Central memory CD4-positive, alpha-beta T cell (primary cell): ENCODE measurements at places on chromosomes 1 and 21.

GRCh38 chr1:13930151-13930550 lies 230.2 kb downstream of the PRDM2 start:
- DNase-seq = no peak

DNA sequence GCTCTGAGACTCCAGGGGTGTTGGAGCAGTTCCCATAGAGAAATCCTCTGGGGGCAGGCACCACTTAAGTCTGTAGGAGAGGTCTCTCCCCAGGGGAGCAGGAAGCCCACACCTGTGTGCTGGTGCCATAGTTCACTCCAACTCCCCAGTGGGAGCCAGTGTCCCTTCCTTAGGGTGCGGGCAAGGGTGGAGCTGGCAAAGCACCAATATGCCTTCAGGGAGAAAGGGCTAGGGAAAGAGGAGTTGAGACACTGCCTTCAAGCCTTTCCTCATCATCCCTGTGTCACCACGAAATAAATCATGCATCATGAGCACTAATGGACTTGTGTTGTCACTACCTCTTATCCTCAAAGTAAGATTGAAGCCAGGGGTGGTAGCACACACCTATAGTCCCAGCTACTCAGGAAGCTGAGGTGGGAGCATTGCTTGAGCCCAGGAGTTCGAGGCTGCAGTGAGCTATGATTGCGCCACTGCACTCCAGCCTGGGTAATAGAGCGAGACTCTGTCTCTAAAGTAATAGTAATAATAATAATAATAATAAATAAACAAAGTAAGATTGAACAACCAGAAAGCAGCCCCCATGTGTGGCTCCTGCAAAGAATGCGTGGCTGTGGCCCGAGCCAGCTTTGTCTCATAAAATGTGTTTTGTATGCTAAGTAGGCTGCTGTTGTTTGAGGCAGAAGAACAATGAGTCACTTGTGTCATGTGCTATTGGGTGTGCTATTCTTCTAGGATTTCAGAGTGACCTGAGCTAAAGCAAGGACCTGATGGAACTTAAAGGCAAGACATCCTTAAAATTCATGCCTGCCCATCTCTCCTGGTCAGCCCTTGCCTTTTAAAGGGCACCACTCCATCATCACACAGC lies 6.7 kb upstream of the TIE1 start:
- DNase-seq = no peak

DNA sequence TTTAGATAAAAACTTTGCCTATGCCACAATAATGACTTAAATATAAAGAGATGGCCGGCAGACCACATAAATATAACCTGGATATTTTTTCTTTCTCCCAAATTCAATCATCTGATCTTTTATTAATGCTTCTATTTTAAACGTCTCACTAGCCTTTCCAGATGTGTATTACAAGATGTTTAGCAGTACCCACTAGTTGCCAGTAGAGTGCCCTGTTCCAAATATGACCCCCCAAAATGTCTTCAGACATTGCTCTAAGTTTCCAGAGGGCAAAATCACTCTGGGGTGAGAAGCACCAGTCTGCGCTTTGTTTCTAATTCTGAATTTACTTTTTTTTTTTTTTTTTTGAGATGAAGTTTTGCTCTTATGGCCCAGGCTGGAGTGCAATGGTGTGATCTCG lies 268.1 kb downstream of the GRIK1 start:
- no peak for DNase-seq

DNA sequence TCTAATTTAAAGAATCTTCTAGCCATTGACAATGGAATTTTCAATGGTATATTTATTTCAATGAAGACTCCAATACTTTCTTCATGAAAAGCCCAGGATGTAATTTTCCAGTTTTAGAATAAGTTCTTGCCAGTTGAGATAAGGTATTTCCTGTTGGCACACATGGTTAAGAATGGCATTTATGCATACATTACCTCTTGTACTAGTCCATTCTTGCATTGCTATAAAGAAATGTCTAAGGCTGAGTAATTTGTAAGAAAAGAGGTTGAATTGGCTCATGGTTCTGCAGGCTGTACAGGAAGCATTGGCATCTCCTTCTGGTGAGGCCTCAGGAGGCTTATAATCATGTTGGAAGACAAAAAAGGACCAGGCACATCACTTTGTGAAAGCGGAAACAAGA lies 1179.6 kb downstream of the AMY1C start:
- DNase-seq = no peak
